ENCODE measurements at places on chromosomes 12 and 14.

- no peak for DNase-seq
These were observed 22.9 kb upstream of the VPS37B start for GRCh38 chr12:122918827-122919226.

- no peak for DNase-seq
These were observed 349.7 kb downstream of the NRXN3 start for GRCh38 chr14:78519863-78520262.

- no peak for DNase-seq
These were observed at the start of gene CLEC14A for GRCh38 chr14:38255673-38256532. Gene CLEC14A, minus strand, starts transcription at chr14:38256093. Its CDS starts 71 bp downstream, at chr14:38256022.

GRCh38 chr12:65656891-65657351 is 167.4 kb upstream of the HMGA2 start:
- DNase-seq: no peak

- no peak for DNase-seq
These were observed 851 bp downstream of the YLPM1 start for GRCh38 chr14:74763803-74764531.

DNA sequence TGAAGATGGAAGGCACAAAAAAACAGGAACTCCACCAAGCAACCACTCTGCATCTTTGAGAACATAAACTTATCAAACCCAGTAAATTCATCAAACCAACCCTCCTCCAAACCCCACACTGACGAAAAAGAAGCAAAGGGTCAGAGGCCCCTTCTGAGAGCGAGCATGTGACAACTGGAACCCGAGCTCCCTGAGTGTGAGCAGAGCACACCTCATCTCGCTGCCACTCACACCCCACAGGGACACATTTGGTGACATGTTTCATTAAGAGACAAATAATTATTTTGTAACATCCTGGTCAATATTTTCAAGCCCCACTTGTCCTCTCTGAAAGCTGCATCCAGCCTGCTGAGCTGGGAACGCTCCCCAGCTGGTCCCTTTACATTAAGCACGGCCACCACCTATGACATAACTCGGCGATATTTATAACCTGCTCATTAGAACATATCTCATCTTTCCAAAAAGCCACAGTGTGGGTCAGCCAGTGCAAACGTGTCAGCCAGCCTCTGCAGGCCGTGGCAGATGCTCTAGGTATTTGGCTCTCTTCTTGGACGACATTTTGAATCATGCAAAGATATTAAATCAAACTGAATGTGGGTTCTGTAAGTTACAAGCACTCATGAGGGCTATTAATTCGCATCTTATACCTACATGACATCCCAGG is 120.1 kb downstream of the TTC7B start:
- DNase-seq: no peak

DNA sequence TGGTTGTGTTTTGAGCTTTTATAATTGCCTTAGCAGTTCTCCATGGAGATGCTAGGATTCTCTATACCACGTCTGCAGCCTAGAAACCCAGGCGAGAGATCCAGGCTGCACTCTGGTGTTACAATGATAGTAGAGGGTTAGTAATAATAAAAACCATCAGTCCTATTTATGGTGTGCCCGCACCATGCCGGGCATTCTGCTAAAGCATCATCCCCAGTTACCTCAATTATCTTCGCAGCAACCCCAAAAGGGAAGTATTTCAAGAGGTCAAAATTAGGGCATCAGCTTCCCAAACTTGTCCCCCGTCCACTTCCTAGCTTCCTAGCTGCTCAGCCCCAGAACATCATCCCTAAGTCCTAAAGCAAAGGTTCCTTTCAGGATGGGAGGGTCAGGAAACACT is 3.2 kb downstream of the SYNE3 start:
- DNase-seq: no peak

- DNase-seq: no peak
These were observed 46.4 kb downstream of the STXBP6 start for GRCh38 chr14:25003537-25003936.

- no peak for DNase-seq
These were observed 111.3 kb downstream of the AEBP2 start for GRCh38 chr12:19550626-19551025.

DNA sequence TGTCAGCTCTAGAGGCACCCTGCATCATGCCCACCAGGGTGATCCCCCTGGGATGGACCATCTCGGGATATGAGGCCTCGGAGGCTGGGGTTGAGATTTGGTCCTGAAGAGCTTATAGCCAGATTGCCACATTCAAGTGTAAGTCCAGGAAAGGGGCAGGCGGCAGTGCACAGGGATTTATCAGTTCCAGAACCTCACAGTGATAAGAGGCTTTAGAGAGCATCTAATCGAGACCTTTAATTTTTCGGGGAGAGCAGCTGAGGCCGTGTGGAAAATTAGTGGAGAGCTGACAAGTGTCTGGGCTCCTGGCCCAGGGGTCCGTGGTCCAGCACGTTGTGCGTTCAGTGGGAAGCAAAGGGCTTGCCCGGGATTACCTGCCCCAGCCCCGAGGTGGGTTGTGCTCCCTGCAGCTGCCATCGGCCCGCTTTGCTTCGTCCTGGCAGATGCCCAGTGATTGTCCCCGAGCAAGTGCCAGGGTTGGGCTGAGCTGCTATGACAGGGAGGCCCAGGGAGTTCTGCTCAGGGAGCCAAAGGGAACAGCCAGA is 52.1 kb downstream of the C14orf132 start:
- DNase-seq: no peak

DNA sequence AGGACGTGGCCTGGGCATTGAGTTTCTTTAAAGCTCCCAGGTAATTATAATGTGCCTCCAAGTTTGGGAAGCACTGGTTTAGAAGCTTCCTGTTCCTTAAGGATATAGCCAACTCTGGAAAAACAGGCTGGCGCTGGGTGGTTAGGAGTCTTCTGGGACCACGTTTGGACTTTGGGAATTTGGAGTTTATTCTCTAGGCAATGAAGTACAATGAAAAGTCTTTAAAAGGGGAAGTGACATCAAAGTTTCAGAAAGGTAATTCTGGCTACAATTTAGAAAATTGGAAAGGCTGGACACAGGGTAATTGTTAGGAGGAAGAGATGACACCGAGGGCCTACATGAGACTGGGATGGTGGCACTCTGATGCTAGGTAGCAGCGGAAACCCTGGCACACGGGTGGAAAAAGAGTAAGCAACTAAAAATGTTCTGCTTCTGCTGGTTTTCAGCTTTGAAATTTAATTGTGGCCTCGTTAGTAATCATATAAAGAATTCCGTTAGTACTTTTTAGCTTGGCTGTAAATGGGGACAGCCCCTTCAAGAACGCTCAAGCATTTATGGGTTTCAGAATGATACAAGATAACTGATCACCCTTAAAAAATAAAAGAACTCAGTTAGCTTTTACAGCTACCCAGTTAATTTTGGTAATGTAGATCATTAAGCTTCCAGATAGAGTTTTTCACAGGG is 12.7 kb upstream of the DCP1B start:
- DNase-seq: no peak

- no peak for DNase-seq
These were observed 3.8 kb downstream of the ATF7IP start for GRCh38 chr12:14369311-14369710.

GRCh38 chr12:121578230-121579189 is 2.3 kb downstream of the KDM2B start:
- no peak for DNase-seq
